Epithelial cell of proximal tubule (primary cell): ENCODE measurements at places on chromosomes 4 and X.
A peak's percentile ranks its signal among the peaks of the same experiment; 100 is the strongest.

DNA sequence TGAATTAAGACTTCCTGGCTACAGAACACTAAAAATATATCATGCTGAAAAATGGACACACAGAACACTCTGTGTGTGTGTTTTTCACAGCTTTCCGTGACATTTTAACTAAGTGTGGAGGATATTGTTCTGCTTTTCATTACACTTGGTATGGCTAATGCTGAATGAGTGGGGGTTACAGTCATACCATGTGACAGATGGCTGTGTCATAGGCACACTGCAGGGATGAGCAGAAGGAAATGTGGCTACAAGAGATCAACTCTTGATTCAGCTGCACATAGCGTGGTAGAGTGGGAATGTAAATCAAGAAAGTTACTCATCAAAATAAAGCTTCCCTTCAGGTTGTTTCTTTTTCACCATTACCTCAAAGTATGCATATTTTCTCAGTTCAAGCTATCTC, 669.8 kb downstream of the IQCM start:
- no peak for DNase-seq

- DNase-seq, result no peak
Measured at GRCh38 chr4:176320976-176321361, 1.2 kb downstream of the SPCS3 start.

DNA sequence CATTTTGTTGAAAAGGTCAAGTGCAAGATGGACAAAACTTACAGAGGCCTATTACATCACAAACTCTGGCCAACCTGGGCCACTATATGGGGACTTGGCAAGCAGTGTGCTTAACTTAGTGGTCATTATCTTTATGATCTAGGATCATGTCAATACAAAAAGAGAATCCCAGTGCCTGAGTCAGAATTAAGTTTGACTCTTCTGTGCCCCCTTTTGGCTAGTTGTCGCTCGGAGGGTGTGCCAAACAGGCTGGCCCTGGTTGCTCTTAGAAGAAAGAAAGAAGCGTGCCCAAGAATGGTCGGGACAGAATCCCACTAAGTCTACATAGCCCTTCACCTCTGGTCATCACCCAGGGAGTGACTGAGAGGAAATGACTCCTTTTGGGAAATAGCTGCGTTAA, 100.1 kb downstream of the EIF4E start:
- no peak for DNase-seq

- DNase-seq, result no peak
Measured at GRCh38 chrX:39307488-39307887, 506.2 kb downstream of the MID1IP1 start.

DNA sequence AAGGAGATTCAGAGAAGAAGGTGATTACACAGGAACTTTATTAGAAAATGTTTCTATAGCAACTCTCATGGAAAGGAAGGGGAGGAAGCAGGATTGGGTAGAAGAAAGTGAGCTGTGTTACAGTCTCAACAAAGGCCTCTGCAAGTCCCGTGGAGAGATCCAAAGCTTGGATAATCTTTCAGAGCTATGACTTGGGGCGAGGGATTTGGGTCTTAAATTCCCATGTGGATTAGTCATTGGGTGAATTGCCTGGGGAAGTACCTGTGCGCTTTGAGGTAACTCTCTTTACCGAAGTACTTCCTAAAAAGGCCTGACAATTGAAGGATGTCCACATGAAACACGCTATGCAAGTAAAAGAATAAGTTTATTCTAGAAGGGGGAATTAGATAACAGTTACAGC, 133.8 kb upstream of the ANKRD50 start:
- no peak for DNase-seq

DNA sequence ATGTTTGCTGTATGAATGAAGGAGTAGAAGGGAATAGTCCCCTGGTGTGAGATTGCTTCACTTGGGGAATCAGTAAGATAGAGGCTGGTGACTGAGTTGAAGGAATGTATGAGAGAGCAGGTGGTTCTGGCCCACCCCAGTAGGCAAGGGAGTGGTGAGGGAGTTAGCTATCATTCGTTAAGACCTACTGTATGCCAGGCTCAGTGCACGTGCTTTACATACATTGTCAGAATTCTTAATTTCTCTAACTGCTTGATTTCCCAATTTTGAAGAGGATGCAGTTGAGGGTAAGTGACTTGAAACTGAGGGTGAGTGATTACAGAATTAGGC, 700 bp downstream of the VMA21 start:
- no peak for DNase-seq

GRCh38 chrX:63281465-63281864, 69.7 kb downstream of the SPIN4 start:
- no peak for DNase-seq

GRCh38 chrX:9349572-9350494, 115.0 kb upstream of the TBL1X start:
- DNase-seq, result no peak

GRCh38 chr4:57333684-57334083, 223.5 kb upstream of the IGFBP7 start:
- no peak for DNase-seq

DNA sequence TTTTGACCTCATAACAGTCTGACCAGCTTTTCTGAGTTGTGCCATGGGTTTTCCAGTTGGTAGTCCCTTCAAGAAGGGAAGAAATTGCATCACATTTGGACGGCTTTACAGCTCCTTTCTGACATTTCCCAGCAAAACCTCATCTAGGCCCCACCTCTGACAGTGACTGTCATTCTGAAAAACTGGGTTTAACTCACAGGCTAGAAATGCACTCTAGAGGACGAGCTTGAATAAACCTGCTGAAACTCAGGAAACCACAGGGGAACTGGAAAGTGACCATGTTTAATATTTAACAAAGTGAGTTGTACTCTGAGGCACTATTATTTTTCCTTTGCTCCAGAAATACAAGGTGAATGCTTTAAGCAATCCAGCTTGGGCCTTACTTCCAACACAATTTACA, 434.3 kb upstream of the RASGEF1B start:
- peak; percentile 96 for DNase-seq

- DNase-seq, result no peak
Measured at GRCh38 chr4:119489305-119489704, 139.3 kb downstream of the PDE5A start.

GRCh38 chr4:167020410-167020809, 213.9 kb downstream of the SPOCK3 start:
- DNase-seq, result no peak

DNA sequence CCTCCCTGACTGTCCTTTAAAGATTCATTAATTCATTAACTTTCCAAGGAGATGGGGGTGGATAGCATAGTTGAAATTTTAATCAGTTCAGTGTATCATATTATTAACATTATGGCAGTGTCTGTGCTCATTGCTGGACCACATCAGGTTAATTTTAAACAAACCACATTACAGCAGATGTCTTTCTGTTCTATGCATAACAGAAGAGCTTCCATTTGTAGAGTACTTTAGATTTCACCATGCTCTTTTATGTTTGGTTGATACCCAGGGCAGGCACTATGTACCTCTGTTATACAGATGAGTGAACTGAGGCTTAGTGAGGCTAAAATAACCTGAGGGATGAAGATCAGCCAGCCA, 41.1 kb downstream of the AFF2 start:
- DNase-seq, result no peak

DNA sequence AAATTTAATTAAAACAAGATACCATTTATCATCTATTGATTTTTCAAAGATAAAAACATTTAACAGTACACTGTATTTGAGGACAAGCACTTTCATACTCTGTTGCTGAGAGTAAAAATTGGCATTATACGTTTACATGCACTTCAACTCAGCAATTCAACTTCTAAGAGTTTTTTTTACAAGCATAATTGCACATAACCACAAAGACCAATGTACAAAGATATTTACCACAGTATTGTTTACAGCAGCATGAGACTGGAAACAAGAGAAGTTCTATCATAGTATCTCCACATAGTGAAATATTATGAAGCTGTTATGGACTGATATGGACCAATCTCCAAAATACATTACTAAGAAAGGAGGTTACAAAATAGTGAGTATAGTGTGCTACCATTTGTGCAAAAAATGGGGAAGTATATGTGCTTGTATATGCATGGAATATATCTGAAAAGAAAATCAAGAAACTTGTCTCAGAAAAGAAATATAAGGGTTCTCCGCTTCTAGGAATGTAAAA, 10.9 kb downstream of the GAB3 start:
- no peak for DNase-seq

DNA sequence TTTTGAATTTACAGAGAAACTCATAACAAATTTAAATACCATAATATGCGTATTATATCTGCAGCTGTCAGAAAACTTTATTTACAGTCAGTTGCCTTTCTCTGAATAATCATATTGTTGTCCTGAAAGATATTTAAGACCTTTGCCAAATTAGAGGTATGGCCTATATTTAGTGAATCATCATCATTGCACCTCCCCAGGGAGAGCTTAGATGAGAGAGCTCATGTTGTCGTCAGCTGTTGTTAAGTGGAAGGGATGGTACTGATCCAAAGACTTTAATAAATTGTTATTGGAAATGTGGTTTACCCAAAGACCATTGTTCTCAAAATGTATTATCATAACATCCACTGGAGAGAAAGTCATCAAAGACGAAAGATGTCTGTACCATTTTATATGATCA, 128.6 kb downstream of the HTR2C start:
- DNase-seq, result no peak

- DNase-seq, result no peak
Measured at GRCh38 chrX:17738737-17739535, 1.6 kb downstream of the SCML1 start.

DNA sequence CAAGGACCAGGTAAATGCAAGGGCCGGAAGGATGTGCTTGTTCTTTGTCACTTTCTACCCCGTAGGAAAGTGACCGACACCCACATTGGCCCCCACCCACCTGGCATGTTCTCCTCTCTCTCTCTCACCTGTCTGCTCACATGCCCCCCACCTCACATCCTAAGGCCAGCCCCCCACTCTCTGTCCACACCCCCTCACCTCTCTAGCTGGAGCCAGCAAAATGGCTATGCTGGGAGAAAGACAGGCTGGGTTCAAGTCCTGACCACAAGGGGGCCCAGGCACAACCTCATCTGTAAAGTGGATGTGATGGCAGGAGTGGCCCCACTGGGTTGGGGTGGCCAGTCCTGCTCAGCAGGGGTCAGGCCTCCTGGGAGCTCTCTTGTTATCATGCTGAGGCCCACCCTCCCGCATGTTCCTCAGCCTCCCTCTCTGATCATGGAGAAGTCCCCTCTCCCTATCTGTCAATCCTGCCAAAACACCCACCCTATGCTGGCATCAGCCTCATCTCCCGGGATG, 1.7 kb upstream of the PPP2R2C start:
- no peak for DNase-seq

- DNase-seq, result peak; percentile 54
Measured at GRCh38 chrX:22950269-22951266, 49.2 kb upstream of the DDX53 start.

DNA sequence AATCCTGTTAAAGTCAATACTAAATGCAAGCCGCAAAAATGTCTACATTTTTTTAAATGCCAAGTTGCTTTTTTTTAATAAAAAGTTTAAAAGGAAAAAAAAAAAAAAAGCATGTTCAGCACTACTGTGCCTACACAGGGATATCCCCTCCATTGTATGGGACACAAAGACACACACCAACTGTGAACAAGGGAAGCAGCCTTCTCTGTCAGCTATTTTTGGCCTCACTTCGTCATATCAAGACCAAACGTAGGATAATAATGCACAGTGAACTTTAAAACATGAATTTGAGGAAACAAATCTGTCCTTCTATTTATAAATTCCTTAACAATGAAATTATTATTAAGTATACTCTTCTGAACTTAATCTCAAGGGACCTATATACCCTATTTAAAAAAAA, 4.4 kb downstream of the FBXW7 start:
- no peak for DNase-seq
